ENCODE measurements at places on chromosomes 4 and X. TPM values are rescaled to one million over a fixed set of nuclear protein-coding genes. Genes with fewer than 3 reads are reported as not detected.

The VSIG1 gene
- not detected for total RNA-seq

The TECRL gene
- not detected for total RNA-seq

The KLF8 gene
- not detected for total RNA-seq

The CABS1 gene
- total RNA-seq, result not detected

The SOX3 gene
- not detected for total RNA-seq

The CXorf65 gene
- total RNA-seq, result not detected

The ZNF718 gene
- total RNA-seq, result 2.3 TPM

The IDH3G gene
- total RNA-seq, result 64.2 TPM

The HEPH gene
- not detected for total RNA-seq

The PLAC1 gene
- total RNA-seq, result 0.87 TPM

The IL1RAPL2 gene
- total RNA-seq, result not detected

The PRR32 gene
- not detected for total RNA-seq

The TSR2 gene
- 16.2 TPM for total RNA-seq

The DUSP21 gene
- total RNA-seq, result not detected

The TLR6 gene
- 3.0 TPM for total RNA-seq

The HTN3 gene
- total RNA-seq, result not detected

The PRR27 gene
- total RNA-seq, result not detected

The SPOCK3 gene
- 1.4 TPM for total RNA-seq

The MAGED4 gene
- total RNA-seq, result 0.32 TPM

The PDCL2 gene
- total RNA-seq, result 3.0 TPM

The LRP2BP gene
- 0.24 TPM for total RNA-seq

The CSAG3 gene
- total RNA-seq, result 11.0 TPM

The SOWAHD gene
- not detected for total RNA-seq

The MAGEB17 gene
- total RNA-seq, result not detected

The SPANXA1 gene
- 18.7 TPM for total RNA-seq

The WDR13 gene
- total RNA-seq, result 153 TPM

The CWH43 gene
- not detected for total RNA-seq

The CPZ gene
- not detected for total RNA-seq

The NDNF gene
- total RNA-seq, result 0.29 TPM

The ANOS1 gene
- 0.08 TPM for total RNA-seq

The CRMP1 gene
- 1.4 TPM for total RNA-seq

The HPRT1 gene
- total RNA-seq, result 9.9 TPM

The NMU gene
- total RNA-seq, result 8.4 TPM

The TMEM255A gene
- total RNA-seq, result 0.45 TPM
